Fibroblast of mammary gland (primary cell): ENCODE measurements at places on chromosomes 2 and 18.

GRCh38 chr2:188414411-188414810 is 122.7 kb downstream of the GULP1 start:
- DNase-seq, result peak; percentile 71

DNA sequence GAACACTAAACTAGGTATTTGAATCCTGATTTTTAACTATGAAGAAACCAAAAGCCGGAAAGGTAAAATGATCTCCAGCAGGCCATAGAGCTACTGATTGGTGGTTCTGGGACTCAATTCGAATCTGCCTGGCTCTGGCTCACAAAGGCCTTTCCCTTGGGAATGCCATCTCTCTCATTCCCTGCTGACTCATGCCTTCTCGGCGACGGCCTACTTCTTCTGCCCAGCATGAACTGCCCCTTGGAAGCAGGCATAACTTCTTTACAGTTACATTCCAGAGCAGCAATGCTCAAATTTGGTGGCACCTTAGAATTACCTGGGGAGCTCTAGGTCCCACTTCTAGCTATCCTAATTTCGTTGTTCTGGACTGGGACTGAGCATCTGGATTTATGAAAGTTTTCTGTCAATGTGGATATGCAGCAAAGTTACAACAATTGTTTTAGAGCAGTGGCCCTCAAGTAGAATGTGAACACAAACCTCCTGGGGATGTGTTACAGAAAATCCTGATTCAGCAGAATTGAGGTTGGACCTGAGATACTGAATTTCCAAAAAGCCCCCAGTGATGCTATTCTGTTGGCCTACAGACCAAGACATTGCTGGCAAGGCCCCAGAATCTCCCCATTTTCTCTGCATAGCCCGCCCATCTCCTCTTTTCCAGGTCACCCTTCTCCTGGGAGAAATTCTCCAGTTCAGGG is 261.1 kb downstream of the CNTNAP5 start:
- peak; percentile 59 for DNase-seq

DNA sequence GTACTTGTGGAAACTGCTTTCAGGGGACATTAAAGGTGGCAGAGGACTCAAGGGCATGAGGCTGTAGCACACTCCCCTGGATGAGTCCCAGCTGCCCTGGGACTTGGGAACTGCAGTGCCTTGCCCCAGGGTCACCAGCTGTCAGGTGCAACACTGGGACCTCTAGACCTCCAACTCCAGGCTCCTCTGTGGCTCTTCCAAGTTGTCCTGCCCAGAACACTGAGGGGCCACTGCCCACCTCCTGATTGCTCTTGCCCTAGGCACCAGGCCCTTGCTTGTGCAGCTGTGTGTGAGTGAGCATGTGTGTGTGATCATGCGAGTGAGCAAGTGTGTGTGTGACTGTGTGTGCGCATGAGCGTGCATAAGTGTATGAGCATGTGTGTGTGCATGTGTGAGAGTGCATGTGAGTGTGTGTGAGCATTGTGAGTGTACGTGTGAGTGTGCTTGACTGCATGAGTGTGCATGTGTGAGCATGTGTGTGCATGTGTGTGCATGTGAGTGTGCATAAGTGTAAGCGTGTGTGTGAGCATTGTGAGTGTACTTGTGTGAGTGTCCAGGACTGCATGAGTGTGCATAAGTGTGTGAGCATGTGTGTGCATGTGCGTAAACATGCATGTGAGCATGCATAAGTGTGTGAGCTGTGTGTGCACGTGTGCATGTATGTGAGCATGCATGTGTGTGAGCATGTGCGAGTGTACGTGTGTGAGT is 301.5 kb downstream of the NDUFA10 start:
- no peak for DNase-seq

- peak; percentile 94 for DNase-seq
Measured at GRCh38 chr2:9656270-9656766, 25.5 kb upstream of the YWHAQ start.

DNA sequence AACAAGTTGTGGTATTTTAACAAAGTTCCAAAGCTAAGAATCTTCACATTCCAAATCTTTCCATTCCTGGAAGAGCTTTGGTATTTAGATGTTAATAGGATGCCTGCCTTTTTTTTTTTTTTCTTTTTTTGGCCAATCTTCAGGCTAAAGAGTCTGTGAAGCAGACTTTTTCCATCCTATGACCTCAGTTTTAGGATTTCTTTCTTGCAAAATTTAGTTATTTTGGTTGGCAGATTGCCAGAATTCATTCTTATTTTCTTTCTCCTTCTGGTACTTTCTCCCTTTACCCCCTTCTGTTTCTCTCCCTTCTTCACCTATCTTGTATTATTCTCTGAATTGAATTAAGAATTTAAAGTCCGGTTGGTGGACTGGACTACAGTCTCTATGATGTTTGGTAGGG is 217.8 kb upstream of the REV1 start:
- peak; percentile 28 for DNase-seq

DNA sequence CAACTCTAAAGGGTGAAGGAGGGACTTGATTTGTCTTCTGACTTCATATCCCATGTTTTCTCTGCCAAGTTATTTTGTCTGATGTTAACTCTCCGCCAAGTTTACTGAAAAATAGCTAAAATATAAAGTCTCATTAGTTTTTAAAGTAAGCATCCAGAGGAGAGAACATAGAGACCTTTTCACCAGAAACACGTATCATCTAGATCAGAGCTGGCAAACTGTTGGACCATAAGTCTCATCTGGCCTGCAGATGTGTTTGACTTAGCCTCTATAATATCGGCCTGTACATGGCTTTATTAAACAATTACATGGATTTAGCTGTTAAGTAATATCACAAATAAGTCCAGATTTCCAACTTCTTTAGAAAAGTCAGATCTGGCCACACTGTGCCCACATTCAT is 182.6 kb downstream of the PLCL1 start:
- DNase-seq, result peak; percentile 62

DNA sequence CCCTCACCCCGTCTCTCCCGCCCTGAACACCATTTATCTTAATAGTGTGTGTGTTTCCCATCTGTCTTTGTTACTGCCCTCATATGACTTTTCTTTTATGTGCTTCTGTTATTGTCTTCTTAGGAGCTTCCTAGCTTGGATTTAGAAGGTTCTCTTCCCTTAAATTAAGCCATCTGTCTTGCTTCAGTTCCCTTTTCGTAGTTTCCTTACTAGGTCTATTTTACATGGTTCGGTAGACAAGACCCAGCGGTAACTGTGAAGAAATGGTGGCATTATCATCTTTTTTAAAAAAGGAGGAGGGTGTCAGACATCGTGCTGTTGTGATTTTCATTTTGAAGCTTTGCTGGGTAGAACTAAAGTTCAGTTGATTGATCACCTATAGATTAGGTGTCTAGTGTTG is 10.3 kb downstream of the NCK2 start:
- DNase-seq, result no peak

- DNase-seq, result peak; percentile 11
Measured at GRCh38 chr2:107992069-107992468, 5.7 kb downstream of the SLC5A7 start.

DNA sequence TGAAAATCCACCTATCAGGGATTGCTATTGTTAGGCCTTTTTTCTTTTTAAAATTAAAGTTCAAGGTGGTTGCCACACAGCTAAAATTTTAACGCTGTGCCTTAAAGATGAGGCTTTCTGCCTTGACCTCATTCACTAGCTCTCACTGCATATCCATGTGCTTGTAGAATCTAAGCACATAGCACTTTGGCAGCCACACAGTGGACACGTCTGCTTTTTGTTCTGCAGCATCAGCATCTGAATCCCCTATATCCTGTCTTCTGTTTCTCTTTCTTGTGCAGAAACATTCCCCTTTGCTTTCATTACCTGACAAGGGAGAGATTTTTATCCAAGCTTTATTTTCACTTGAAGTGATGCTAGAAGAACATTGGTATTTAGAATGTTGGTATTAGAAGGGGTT is 38.1 kb downstream of the RALB start:
- no peak for DNase-seq

GRCh38 chr2:43854671-43855070 is 15.9 kb downstream of the ABCG8 start:
- no peak for DNase-seq
